ENCODE measurements at places on chromosomes 12 and 14.

DNA sequence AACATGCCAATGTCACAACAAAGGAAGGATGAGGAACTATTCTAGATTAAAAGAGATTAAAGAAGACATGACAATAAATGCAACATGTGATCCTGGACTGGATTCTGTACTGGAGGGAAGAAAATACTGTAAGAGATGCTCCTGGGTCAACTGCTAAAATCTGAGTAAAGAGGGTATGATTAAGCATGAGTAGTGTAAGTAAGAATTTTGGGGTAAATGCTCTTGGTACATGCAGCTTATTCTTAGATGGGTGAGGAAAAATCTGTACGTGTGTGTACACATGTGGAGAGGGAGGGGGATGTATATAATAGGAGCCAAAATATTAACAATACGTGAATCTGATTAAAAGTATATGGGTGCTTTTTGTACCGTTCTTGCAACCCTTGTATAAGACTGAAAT lies 66.0 kb downstream of the CDC42BPB start:
- DNase-seq: no peak

DNA sequence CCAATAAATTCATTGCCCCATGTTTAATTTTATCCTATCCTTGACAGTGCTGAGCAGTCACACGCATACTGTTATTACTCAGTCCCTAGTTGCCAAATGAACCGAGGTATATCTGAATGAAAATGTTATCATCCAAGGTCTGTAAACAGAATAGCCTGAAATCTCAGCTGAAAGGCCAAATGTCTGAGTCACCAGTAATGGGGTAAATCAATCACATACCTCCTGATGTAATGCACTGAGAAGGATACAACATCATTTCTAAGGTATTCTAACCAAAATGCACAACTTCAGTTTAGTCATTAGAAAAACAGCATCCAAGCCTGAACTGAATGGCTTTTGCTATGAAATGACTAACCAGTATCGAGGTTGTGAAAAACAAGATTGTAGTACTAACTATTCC lies 228.6 kb downstream of the DPF3 start:
- no peak for DNase-seq

DNA sequence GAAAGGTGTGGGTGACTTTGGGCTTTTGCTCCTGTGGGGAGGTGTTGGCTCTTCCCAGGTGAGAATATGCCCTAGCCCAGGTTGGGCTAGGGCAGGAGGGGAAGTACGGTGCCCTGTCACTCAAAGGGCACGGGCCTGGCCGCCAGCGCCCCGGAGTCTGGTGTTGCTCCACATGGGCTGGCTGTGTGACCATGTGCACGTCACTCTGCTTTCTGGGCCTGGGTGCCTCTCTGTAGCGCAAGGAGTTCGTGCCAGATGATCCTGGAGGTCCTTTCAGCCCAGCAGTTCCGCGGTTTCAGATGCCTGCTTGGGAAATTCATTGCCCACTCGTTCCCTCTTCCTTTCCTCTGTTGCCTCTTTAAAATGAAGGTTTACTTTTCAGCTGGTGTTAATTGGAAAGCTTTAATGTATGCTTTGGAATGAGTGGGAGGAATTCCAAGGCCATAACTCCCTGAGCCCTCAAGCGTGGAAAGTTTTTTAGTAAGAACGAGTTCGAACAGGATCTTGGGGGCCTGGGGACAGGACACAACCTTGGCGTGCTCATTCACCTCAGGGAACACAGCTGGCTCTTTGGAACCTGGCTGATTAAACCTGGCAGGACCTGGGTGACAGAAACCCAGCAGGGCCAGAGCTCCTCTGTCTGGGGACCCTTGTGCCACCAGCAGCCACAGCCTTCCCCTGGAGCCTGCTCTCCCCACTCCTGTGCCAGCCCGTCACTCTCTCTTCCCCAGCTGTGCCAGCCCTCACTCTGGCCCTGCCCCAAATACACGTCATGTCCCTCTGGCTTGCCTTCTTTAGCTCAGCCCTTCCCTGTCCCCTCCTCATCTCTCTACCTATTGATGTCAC lies 42.8 kb downstream of the TSPAN9 start:
- no peak for DNase-seq

DNA sequence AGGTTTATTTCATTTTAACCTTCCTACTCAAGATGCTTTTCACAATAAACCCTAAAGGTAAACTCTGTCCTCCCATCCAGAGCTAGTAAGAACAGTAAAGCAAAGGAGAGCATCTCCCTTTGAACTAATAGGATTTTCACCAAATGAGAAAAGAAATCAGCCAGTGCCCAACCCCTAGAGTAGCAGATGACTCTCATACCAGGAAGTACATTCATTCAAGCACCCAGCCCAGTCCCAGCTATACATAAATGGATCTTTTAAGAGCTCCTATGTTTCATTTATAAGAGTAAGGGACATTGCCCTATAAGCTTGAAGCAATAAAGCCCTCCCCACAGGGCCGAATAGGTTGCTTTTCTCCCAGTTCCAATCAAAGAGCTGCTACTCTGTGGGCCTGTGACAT lies 7.6 kb downstream of the BAZ2A start:
- DNase-seq: no peak

DNA sequence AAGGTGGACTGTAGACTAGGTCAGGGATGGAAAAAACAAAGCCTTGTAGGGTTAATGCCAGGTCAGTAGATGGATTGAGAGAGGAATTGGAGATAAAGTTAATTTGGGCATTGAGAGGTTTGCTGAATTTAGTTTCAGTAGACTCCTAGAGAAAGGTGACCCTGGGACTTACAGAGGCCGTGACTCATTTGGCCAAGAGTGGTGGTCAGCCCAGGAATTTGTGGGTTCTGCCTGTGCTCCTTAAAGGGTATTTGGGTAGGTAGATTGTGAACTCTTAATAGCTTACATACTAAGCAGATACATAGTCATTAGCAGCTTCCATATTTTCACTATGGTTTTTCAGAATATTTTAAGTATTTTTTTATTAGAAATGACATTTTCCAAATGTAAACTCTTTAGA lies 21.8 kb downstream of the PLEKHA5 start:
- no peak for DNase-seq

- DNase-seq: no peak
Observed at GRCh38 chr12:132700212-132700822, 10.3 kb upstream of the PGAM5 start.

DNA sequence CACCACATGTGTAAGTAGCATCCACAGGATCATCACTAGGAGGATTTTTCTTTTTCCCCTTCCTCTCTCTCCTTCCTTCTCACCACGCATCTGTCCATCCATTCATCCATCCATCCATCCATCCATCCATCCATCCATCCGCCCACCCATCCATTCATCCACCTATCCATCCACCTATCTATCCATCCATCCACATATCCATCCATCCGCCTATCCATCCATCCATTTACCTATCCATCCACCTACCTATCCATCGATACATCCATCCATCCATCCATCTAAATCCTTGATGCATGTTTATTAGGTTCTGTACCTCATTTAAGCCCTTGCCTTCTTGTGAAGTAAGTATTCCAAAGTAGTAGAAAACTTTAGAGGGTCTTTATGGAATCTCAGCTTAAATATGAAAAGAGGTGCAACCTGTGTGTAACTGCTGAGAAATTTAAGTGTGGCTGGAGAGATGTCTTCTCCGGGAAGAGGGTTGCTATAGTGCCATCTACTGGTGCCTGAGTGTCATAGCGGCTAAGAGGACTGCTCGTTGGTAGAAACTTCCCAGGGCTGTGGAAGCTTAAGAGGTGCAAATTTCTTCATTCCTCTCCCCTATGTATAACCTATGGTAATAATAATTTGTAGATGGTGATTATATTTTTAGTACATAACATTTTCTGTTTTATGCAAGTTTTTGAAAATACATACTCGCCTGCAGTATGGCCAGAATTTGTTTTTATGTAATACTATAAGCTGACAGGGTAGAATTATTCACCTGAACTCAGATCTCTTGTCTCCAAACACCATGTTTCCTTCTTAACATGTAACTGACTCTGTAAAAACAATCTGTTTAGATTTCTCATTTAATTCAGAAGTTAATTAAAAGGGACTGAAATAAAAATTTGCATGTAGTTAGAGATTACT lies 46.0 kb downstream of the MYO1H start:
- peak; percentile 43 for DNase-seq

GRCh38 chr12:50394469-50395029 lies 1.9 kb downstream of the FAM186A start:
- DNase-seq: no peak

- no peak for DNase-seq
Observed at GRCh38 chr12:2992724-2993123, 33.5 kb downstream of the TEAD4 start.

DNA sequence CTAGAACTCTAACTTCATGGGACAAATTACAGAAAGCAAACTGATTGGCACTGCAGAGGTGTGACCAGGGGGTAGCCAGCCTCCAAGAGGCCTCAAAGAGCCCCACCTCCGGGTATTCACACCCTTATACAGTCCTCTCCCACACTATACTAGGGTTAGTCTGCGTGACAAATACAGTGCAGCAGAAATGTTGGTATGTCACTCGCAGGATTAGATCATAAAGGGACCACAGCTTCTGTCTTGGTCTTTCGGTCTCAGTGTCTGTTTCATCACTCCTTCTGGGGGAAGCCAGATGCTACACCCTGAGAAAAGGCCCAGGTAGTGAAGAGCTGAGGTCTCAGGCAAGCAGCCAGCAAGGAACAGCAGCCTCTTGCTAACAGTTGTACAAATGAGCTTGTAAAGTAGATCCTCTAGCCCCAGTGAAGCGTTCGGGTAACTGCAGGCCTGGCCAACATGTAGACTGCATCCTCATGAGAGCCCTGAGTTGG lies 68.9 kb upstream of the SAV1 start:
- no peak for DNase-seq

- DNase-seq: no peak
Observed at GRCh38 chr12:47184229-47184628, 104.5 kb upstream of the AMIGO2 start.

DNA sequence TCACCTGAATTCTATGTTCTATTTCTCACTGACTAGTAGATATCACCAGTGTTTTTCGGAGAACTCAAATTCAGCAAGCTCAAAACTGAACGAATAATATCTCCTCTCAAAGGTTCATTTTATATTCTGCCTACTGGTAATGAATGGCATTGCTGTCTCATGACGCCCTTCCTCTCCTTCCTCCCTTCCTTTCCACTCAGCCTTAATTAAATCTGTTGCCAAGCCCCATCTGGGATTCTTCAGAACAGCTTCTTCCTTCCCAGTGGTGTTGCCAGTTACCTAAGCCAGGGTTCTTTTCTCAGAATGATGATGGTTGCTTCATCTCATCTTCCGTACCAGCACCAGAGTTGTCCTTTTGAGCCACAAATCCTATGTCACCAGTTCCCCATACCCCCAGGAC lies 143.2 kb downstream of the SYNE2 start:
- DNase-seq: no peak

DNA sequence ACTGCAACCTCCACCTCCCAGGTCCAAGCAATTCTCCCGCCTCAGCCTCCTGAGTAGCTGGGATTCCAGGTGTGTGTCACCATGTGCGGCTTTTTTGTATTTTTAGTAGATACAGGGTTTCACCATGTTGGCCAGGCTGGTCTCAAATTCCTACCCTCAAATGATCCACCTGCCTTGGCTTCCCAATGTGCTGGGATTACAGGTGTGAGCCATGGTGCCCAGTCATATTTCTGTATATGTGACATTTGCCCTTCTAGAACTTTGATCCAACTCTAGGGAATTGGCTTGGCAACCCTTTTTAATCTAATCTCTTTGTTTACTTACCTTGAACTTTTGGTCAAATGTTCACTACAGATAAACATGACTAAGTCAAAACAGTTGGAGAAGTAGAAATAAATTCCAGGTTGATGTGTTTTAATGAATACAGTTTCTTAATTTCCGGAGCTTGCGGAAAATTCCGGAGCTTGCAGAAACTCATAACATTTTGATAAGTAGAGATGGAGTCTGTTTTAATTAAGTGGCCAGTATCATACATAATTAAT lies 11.5 kb upstream of the PEBP1 start:
- DNase-seq: no peak

- DNase-seq: no peak
Observed at GRCh38 chr12:44674875-44675274, 201.2 kb downstream of the NELL2 start.

- DNase-seq: no peak
Observed at GRCh38 chr14:52023518-52023917, 34.2 kb downstream of the RTRAF start.

- no peak for DNase-seq
Observed at GRCh38 chr12:15534322-15534721, 212.0 kb downstream of the PTPRO start.

DNA sequence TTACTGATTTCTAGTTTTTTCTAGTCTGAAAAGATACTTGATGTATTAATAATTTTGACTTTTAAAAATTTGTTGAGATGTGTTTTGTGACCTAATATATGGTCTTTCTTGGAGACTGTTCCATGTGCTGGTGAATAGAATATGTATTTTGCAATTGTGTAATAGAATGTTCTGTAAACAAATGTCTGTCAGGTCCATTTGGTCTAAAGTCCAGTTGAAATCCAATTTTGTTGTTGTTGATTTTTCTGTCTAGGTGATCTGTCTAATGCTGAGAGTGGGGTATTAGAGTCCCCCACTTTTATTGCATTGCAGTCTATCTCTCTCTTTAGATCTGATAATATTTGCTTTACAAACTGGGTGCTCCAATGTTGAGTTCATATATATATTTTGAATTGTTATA lies 175.8 kb downstream of the RPAP3 start:
- DNase-seq: no peak

GRCh38 chr12:120215766-120216735 lies 15.1 kb upstream of the RPLP0 start:
- no peak for DNase-seq

DNA sequence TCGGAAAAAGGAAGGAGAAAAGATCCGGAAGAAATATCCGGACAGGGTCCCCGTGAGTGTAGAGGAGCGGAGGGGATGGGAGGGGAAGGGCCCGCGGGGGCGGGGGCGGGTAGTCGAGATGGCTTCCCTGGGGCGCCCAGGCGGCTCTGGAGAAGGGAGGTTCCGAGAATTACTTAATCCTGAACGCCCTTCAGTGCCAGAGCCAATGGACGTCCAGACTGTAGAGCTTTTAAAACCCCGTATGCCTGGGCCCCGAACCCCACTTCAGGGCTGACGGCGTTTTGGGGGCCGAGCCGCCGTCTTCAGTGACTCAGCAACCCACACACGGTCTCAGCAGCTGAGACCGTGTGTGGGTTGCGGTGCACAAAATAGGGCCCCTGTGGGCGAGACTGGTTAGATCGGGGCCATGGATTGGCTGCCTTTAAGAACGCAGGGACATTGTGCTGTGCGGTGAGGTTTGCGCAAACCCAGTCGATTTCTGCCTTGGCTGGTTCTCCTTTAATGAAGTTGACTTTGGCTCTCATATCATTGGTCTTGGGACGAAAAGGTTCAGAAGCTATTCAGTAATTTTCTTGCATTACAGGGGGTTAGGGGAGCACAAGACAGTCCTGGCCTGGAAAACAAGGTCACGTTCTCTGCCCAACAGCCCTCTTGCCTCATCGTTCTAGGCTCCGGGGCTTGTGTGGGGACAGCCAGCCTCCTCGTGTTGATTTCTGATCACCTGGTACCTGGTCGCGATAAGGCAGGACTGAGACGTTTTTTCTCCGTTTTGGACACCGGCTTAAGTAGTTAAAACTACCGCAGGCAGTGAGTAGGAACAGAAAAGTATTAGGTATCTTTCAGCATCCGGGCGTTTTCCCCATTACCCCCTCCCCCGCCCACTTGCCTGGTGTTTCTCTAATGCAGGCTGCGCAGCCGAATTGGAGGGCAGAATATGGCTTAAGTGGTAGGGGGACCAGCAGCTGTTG lies 775 bp downstream of the GABARAPL1 start:
- peak; percentile 82 for DNase-seq

GRCh38 chr12:14986449-14986848 lies 13.6 kb downstream of the PDE6H start:
- no peak for DNase-seq

- no peak for DNase-seq
Observed at GRCh38 chr12:63045020-63045860, 105.8 kb downstream of the AVPR1A start.

All from NCI-H1417 (cell line).